Smooth muscle cell of the umbilical artery (primary cell): ENCODE measurements at places on chromosomes 1 and 21. TPM values are rescaled to one million over a fixed set of nuclear protein-coding genes. Genes with fewer than 3 reads are reported as not detected.

Gene KCNK1
- total RNA-seq, result 6.8 and 10.8 TPM in 2 replicates

Gene SPRR4
- total RNA-seq, result not detected in 2 replicates

Gene UTS2
- total RNA-seq, result not detected in 2 replicates

Gene ARHGAP29
- 7.7 and 40.0 TPM in 2 replicates for total RNA-seq

Gene BOLA1
- total RNA-seq, result 7.7 and 7.9 TPM in 2 replicates

Gene SH2D1B
- not detected in 2 replicates for total RNA-seq

Gene ANKRD45
- under 0.01 and 2.6 TPM in 2 replicates for total RNA-seq

Gene PRDX6
- total RNA-seq, result 309 and 546 TPM in 2 replicates

Gene YRDC
- total RNA-seq, result 19.9 and 20.1 TPM in 2 replicates

Gene TMCC2
- total RNA-seq, result 4.5 and 6.8 TPM in 2 replicates

Gene RNF186
- not detected in 2 replicates for total RNA-seq

Gene SNX7
- 49.6 and 61.4 TPM in 2 replicates for total RNA-seq

Gene TAL1
- total RNA-seq, result under 0.01 TPM in 1 of 2 replicates, not detected in the other

Gene KCNQ4
- total RNA-seq, result not detected in 2 replicates

Gene DPH2
- total RNA-seq, result 13.4 and 19.6 TPM in 2 replicates

Gene TRPM2
- total RNA-seq, result under 0.01 TPM in 1 of 2 replicates, not detected in the other

Gene PCP4L1
- total RNA-seq, result not detected in 2 replicates

Gene RRP15
- 7.1 and 16.9 TPM in 2 replicates for total RNA-seq

Gene MIXL1
- total RNA-seq, result not detected in 2 replicates

Gene ANGPTL1
- total RNA-seq, result 4.8 and 34.7 TPM in 2 replicates

Gene CELA2A
- not detected in 2 replicates for total RNA-seq

Gene ACTN2
- total RNA-seq, result under 0.01 and 0.32 TPM in 2 replicates

Gene NBPF11
- total RNA-seq, result 4.5 and 7.0 TPM in 2 replicates

Gene SPRR5
- not detected in 2 replicates for total RNA-seq

Gene SOAT1
- 31.5 and 42.7 TPM in 2 replicates for total RNA-seq

Gene NTMT2
- total RNA-seq, result not detected in 2 replicates

Gene F13B
- total RNA-seq, result not detected in 2 replicates

Gene PTAFR
- 0.05 TPM in 1 of 2 replicates, not detected in the other for total RNA-seq

Gene IGSF9
- not detected in 2 replicates for total RNA-seq

Gene TRIM58
- total RNA-seq, result 0.05 TPM in 1 of 2 replicates, not detected in the other

Gene CYP4B1
- total RNA-seq, result not detected in 2 replicates

Gene PGLYRP3
- total RNA-seq, result not detected in 2 replicates

Gene AGMAT
- 1.5 and 2.0 TPM in 2 replicates for total RNA-seq

Gene AHCTF1
- total RNA-seq, result 27.9 and 48.6 TPM in 2 replicates

Gene SHE
- total RNA-seq, result under 0.01 and 0.05 TPM in 2 replicates

Gene WNT2B
- 0.89 and 3.0 TPM in 2 replicates for total RNA-seq

Gene GRHL3
- total RNA-seq, result not detected in 2 replicates

Gene HSPA13
- 110 and 160 TPM in 2 replicates for total RNA-seq

Gene IL10
- total RNA-seq, result not detected in 2 replicates

Gene C1orf94
- total RNA-seq, result not detected in 2 replicates

Gene NIT1
- 19.1 and 21.1 TPM in 2 replicates for total RNA-seq

Gene NHLH1
- total RNA-seq, result not detected in 2 replicates

Gene PLA2G2F
- not detected in 2 replicates for total RNA-seq

Gene PCSK9
- 0.89 and 2.4 TPM in 2 replicates for total RNA-seq
